Stimulated activated CD8-positive, alpha-beta memory T cell treated with anti-CD3 and anti-CD28 coated beads, Interleukin-7, amount 100 ng/mL, for 1 hour (primary cell): ENCODE measurements at places on chromosomes 11 and 22.

GRCh38 chr11:35631891-35632290 lies 13.6 kb downstream of the FJX1 start:
- no peak for DNase-seq

DNA sequence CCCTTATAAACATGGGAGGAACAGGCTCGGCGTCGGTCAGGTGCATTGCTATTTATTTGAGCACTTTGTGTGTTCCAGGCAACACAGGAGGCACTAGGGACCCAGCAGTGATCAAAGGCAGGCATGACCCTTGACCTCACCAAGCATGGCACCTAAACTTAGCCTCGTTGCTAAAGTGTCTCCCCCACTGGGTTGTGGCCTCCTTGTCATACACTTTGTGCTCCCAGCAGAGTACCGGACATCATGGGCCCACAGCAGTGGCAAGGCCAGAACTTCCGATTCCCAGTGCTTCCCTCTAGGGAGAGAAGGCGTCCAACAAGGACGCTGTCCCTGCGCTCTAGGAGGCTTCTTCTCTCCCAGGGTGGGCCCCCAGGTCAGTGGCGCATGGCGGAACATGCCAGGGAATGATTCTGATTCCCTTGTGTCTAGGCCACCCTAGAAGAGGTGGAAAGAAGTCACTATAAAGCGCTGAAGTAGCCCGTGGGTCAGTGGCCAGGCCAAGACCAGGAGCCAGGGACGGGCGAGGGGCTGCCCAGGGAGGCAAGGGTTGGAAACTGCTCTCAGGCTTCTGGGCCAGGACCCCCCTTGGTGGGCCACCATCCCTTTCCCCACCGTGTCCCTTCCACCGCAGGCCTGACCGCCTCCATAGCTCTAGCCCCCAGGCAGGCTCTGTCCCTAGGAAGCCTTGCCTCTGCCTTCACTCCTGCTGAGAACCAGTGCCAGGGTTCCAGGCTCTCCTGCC lies 19.7 kb downstream of the TOM1 start:
- DNase-seq: no peak

DNA sequence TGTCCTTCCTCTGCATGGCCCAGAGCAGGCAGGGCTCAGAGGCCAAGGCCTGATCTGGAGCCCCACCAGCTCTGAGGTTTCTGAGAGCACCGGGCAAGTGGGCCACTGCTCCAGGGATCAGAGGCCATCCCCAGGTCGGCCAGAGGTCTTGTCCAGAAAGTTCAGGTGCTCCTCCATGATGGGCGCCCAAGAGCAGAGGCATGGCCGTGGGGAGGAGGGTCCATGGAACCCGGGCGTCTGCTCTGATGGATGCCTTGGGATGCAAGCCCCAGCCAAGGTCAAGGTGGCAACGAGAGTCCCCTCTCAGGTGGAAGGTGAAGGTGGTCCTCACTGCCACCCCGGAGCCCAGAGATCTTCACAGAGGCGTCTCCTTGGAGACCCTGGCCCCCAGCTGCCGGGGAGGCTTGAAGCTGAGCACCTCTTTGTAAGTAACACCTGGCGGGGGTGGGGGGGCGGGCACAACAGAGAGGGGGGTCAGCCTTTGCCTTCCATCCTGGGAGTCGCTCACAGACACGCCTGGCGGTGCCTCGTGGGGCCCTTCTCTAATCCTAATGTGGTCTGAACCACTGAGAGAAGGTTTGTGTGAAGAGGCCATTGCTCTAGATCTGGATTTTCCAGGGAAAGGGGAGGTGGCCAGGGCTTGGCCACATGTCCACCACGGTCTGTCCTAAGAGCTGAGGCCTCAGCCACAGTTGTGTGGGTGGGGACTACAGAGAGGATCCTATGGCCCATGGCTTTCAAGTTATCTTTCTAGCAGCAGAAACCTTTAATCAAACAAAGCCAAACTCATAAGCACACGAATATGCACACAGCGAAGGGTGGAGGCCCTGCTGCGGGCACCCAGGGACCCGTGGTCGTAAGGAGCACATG lies 2.2 kb upstream of the HDAC10 start:
- DNase-seq: no peak

DNA sequence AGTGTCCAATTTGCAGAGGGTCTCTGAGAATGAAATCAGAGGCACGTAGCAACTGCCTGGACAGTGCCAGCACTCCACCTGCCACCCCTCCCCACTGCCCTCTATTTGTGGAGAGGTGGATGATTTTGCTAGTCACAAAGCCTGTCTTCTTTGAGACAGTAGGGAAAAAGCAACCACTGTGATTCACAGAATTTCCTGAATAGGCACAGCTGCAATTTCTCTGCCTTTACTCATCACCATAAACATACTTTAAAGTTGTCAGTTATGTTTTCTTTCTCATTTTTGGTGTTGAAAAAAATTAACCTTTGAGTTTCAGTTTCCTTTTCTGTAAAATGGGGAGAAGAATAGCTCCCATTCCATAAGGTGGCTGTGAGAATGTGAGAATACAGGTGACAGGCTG lies 134.3 kb downstream of the TEAD1 start:
- no peak for DNase-seq

GRCh38 chr11:107567739-107568335 lies 2.3 kb upstream of the ALKBH8 start:
- DNase-seq: no peak

DNA sequence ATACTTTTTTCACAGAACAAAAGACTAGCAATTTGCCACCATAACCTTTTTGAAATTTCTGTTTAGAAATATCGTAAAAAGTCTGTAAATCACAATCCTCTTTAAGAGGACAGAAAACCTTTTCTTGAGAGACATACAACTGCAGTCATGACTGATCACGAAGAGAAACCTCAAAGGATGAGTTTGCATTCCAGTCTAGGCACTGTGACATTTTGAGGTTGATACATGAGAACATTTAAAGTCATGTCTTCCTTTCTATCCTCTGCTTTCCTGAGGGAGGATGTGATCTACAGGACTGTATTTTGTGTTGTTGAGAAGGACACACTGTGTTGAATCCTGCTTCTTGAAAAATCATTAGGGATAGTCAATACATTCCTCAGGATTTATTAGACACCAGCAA lies 476.7 kb upstream of the CCDC179 start:
- no peak for DNase-seq

- no peak for DNase-seq
Measured at GRCh38 chr22:17705951-17706900, 67.7 kb downstream of the BCL2L13 start.

GRCh38 chr11:127866109-127866508 lies 721.2 kb downstream of the ETS1 start:
- no peak for DNase-seq

DNA sequence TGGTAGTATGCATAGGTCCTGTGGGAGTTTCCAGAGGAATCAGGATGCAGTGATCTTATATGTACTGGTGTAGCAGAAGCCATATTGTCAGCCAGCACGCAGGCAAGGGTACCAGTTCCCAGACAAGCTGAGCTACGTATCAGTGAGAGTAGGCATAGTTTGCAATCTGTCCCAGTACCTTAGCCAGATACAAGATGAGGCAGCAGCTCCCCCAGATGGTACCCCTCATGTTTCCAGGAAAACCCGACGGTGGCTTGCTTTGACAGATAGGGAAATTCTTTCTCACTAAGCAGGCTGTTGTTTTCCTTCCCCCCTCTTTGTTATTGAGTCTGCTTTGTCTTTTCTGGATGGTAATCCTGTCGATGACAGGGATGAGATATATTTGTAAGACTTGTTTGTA lies 109.7 kb upstream of the RRM1 start:
- DNase-seq: no peak

- peak; percentile 22 for DNase-seq
Measured at GRCh38 chr11:3947061-3947460, 91.6 kb downstream of the STIM1 start.

- no peak for DNase-seq
Measured at GRCh38 chr11:103946793-103947545, 89.5 kb upstream of the DDI1 start.

DNA sequence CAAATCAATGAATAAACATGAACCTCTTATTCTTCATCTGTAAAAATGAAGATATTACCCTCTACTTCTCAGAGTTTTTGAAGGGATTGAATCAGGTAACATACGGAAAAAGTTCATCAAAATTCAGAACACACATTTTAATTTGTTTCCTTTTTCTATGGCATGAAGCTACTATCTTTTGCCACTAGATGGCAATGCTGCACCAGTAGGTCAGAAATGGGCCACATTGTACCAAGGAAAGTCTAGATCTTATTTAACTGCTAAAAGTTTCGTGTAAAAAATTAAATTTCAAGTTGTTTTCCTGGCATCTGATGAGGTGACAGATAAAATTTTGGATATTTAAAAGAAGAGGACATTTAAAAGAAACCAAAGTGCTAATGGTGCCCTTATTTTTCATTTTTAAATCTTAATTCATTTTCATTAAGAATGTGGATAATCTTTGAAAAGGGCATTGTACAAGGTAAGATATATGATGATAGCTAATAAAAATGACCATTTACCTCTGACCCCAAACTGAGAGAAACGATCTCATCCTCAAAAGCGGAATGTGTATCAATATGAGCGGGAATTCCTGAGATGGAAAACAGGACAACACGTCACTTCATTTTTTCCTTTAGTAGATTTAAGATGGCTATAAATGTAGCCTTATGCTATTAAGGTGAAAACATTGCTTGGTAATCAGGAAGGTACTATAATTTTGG lies 16.1 kb downstream of the ALKBH8 start:
- DNase-seq: no peak

GRCh38 chr11:68582416-68583040 lies 101.8 kb upstream of the GAL start:
- no peak for DNase-seq

DNA sequence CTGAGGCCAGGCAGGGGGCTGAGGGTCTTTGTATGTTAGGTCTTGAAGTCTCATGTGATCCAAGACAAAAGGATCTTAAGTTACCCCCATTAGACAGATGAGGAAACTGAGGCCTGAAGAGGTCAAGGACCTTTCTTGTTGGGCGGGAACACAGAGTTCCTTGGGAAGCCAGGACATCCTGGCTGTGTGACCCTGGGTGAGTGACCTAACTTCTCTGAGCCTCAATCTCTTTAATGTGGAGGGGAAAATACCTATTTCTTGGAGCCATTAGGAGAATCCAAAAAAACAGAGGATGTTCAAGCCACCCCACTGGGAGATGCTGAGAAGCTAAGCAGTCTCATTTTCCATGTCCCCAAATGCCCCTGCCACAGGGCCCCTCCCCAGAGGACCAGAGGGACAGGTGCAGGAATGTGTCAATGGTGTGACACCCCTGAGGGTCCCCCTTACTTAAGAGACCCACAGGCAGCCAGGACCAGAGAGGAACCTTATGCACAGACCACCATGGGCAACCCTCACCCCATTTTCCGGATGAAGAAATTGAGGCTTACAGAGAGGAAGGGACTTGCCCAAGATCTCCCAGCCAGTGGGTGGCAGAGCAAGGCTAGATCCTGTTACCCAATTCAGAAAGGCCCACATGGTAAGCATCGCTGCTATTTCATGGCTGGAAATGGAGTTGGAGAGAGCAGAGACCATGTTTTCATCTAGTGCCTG lies 8.0 kb downstream of the RAC2 start:
- no peak for DNase-seq

GRCh38 chr11:38448284-38448683 lies 1850.2 kb upstream of the RAG2 start:
- DNase-seq: no peak

GRCh38 chr11:111360150-111361043 lies 18.7 kb downstream of the POU2AF1 start:
- no peak for DNase-seq

DNA sequence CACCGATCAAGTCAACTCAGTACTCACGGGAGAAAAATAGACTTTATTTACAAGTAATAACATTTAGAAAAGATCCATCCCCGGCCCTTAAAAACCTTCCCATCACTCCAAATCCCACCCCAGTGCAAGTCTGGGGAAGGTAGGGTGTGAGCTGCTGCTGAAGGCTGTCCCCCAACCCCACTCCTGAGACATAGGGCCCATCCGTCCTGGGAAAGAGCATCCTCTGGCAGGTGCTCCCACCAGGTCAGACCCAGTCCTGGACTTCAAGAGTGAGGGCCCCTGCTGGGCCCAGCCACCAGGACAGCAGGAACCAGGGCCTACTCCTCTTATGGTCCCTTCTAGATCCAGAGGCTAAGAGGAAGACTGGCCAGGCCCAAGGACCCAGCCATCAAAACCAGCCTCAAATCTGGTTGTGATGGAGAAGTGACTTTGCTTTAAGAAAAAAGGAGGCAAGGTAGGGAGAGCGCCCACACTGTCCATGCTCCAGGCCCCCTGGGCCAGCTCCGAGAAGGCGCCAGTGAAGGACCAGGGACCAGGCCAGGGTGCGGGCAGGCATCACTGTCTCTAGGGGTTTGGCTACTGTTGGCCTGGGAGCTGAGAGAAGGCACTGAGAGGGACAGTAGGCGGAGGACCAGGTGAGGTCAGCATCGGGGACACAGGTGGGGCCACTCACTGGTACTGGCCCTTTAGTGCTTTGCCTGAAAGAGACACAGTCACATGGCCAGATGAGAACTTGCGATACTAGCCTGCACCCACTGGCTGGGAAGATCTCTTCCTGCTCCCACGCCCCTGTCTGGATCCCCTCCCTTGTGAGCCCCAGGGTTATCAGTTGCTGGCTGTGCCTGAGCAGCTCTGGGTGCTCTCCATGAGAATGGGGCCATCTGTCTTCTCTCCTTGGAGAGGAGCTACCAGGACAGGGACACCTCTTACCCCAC lies 4.4 kb downstream of the IL18BP start:
- no peak for DNase-seq

GRCh38 chr11:109667719-109668118 lies 245.7 kb downstream of the C11orf87 start:
- no peak for DNase-seq

DNA sequence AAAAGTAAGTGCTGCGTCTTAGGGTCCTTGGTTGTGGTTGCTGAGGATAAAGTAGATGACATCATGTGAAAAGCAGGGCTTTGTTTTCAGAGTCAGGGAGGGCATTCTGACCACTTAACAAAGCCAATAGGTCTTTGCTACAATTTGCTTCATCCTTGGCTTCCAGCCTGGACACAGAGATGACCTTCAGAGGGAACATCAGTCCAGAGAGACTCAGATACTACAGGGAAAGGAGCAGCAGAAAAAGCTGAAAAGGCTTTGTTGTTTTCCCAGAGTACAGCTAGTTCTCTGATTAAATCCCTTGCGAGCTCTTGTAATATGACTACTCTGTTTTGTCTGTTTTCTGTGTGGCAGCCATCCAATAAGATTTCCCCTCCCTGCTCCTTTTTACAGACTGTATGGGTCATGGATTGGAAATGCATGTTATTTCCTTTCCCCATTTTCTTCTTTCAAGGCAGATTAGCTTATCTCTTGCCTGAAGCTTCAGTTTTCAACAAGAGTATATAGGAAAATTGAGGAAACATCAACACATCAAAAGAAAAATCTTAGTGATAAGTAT lies 31.9 kb downstream of the ATG13 start:
- DNase-seq: no peak

GRCh38 chr11:11010624-11011127 lies 152.8 kb upstream of the ZBED5 start:
- no peak for DNase-seq

DNA sequence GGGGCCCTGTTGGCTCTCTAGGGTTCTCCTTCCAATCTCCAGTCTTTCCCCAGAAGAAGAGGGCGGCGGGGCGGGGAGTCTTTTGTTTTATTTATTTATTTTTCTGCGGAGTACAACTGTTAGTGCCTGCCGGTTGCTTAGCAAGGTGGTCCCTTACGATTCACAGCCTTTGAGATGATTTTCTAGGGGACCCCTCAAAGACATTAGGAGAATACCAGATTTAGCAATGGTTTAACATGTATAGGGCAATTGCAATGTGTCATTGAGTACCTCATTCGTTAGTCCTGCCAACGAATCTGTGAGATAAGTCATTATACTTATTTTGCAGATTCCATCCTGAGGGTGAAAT lies 307 bp upstream of the MRPL16 start:
- no peak for DNase-seq

GRCh38 chr11:122045181-122045586 lies 70.8 kb downstream of the BLID start:
- DNase-seq: no peak

GRCh38 chr11:114713756-114714155 lies 35.4 kb downstream of the NXPE2 start:
- no peak for DNase-seq
